ENCODE measurements at places on chromosomes 16 and 17. TPM values are rescaled to one million over a fixed set of nuclear protein-coding genes. Genes with fewer than 3 reads are reported as not detected.

DNA sequence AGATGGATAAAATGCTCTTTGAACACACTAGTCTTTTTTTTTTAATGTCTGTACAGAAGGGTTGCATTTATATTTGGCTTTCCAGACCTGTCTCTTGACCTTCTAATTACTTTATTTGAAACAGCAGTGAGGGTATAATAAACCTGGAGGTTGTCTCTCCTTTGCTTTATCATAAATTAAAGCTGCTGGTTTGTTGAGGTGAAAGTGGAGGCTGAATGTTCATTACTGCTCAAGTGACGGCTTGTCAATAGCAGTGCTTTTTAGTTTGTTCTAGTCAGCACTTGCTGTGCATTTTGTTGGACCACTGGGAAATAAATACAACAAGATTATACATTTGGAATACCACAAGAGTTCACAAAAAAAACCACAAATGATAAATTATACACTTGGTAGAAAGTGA lies 264.2 kb downstream of the IRX3 start:
- DNase-seq, result no peak
- no peaks in the 10 kb centered on the region for H3K27me3 ChIP-seq
- no peaks in the 10 kb centered on the region for H3K4me1 ChIP-seq

GRCh38 chr17:37642681-37643080 lies 565 bp downstream of the DDX52 start:
- no peaks in the 10 kb centered on the region for H3K36me3 ChIP-seq
- peak overlapping the region; percentile 98 for H3K4me3 ChIP-seq
- no peaks in the 10 kb centered on the region for H3K27me3 ChIP-seq
- H3K4me1 ChIP-seq, result peaks cover 42% of the 10 kb centered on the region

- no peaks in the 10 kb centered on the region for H3K36me3 ChIP-seq
- no peaks in the 10 kb centered on the region for H3K4me1 ChIP-seq
- no peak overlapping the region for H3K27ac ChIP-seq
Observed at GRCh38 chr17:18065546-18065945, 22.2 kb upstream of the DRG2 start.

GRCh38 chr16:12501707-12502457 lies 301.8 kb downstream of the CPPED1 start:
- no peak overlapping the region for H3K4me3 ChIP-seq
- H3K27me3 ChIP-seq, result no peaks in the 10 kb centered on the region
- no peak overlapping the region for H3K27ac ChIP-seq
- no peaks in the 10 kb centered on the region for H3K4me1 ChIP-seq

DNA sequence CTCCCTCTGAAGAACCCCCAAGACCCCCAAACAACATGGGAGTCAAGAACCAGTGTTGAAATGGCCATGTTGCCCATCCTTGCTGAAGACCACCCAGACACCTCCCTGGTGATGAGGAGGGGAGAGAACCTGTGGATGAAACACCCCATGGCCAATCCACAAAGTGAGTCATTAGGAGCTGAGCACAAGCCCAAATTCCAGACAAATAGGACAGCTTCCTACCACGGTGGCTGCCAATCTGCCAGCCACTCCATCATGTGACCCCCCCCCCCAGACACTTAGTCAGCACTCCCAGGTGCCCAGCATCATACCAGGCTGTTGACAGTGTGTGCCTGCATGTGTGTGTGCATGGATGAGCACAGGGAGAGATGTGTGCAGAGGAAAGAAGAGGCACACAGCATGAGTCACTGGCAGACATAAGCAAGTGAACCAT lies 26.4 kb upstream of the RPL38 start:
- H3K27ac ChIP-seq, result no peak overlapping the region
- no peaks in the 10 kb centered on the region for H3K4me1 ChIP-seq
- H3K27me3 ChIP-seq, result peaks cover 39% of the 10 kb centered on the region
- no peak overlapping the region for H3K4me3 ChIP-seq
- no peak for DNase-seq
- no peaks in the 10 kb centered on the region for H3K36me3 ChIP-seq

GRCh38 chr16:70737377-70738082 lies 51.7 kb upstream of the MTSS2 start:
- no peaks in the 10 kb centered on the region for H3K27me3 ChIP-seq
- peak overlapping the region; percentile 87 for H3K27ac ChIP-seq
- H3K4me1 ChIP-seq, result peaks cover 19% of the 10 kb centered on the region
- DNase-seq, result peak; percentile 77
- no peaks in the 10 kb centered on the region for H3K36me3 ChIP-seq

- no peaks in the 10 kb centered on the region for H3K36me3 ChIP-seq
- H3K4me1 ChIP-seq, result no peaks in the 10 kb centered on the region
- H3K4me3 ChIP-seq, result no peak overlapping the region
- no peak for DNase-seq
- no peak overlapping the region for H3K27ac ChIP-seq
Observed at GRCh38 chr16:52227851-52228250, 319.1 kb downstream of the TOX3 start.

DNA sequence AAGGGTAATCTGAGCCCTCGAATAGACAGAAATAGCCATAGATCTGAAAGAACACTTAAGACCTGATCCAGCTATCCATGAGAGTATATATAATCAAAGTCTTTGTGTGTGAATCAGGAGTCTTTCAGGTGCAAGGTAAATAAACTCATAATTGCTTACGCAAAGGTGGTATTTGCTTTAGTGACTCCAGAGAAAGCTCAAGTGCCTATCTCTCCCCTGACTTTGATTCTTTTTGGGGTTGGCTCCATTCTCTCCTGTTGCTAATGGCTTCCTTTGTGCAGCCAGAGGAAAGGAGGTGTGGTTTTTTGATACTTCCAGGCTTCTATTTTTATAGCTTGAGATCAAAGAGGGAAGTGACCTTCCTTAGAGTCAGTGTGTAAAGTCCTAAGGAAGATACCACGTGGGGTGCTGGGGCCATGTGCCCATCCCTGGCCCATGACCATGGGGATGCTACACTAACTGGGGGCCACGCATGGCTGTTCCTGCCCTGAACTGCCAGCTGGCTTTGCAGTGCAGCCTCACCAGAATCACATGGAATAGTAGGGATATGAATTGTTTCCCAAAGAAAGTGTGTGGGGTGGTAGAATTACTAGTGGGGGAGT lies 45.8 kb downstream of the TENT4B start:
- H3K27ac ChIP-seq, result no peak overlapping the region
- H3K4me1 ChIP-seq, result peaks cover 19% of the 10 kb centered on the region
- no peak for DNase-seq
- H3K36me3 ChIP-seq, result no peaks in the 10 kb centered on the region
- no peak overlapping the region for H3K4me3 ChIP-seq

DNA sequence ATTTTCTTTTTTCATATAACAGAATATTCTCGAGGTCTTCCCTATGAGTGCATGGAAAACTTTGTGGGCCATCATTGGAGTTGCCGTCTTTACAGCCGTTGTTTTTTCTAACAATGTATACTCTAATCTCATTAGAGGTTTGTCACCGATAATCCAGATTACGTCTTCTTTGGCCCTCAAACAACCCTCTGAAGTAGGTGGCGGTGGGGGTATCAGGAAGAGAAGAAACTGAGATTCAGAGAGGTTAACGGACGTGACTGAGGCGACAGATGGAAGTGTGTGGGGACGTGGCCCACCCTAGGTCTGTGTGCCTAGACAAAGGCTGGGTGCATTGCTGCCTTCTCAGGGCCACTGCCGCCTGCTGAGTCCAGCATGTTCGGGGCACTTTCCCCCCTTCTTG lies 63.7 kb downstream of the RPTOR start:
- no peak for DNase-seq
- H3K27ac ChIP-seq, result no peak overlapping the region
- no peaks in the 10 kb centered on the region for H3K36me3 ChIP-seq
- H3K4me3 ChIP-seq, result no peak overlapping the region

DNA sequence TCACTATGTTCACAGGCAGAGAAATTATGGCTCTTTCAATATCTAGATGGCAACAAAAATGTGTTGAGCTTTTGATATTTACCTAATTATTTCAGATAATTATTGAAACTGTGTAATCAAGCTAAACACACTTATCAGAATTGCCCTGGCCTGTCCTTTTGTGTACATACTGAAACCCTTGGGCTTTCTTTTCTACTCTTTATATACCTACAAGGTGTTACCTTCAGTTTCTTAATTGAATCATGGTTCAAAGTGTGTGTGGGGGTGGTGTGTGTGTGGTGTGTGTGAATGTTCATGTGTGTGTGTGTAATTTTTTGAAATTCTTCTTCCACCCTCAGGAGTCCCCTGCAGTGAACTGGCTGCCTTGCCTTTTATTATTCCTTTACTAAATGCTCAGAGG lies 506.8 kb upstream of the SOX9 start:
- H3K36me3 ChIP-seq, result no peaks in the 10 kb centered on the region
- H3K27ac ChIP-seq, result no peak overlapping the region
- no peaks in the 10 kb centered on the region for H3K27me3 ChIP-seq
- no peaks in the 10 kb centered on the region for H3K4me1 ChIP-seq

DNA sequence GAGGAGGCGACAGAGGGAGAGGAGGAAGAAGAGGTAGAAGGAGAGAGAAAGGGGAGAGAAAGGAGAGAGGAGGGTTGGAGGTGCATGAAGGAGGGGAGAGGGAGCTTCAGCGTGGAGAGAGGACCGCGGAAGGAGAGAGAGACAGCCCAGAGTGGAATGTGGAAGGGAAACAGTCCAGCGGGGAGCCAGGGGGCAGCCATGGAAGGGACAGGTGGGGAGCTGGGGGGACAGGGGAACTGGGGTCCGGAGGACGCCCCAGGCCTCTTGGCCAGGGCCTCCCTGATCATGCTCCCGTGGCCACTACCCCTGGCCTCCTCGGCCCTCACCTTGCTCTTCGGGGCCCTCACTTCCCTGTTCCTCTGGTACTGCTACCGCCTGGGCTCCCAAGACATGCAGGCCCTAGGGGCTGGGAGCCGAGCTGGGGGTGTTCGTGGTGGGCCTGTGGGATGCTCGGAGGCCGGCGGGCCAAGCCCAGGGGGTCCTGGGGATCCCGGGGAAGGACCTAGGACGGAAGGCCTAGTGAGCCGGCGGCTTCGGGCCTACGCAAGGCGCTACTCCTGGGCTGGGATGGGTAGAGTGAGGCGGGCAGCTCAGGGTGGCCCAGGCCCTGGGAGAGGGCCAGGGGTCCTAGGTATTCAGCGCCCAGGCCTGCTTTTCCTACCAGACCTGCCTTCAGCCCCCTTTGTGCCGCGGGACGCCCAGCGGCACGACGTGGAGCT lies 759 bp downstream of the ASPHD1 start:
- no peaks in the 10 kb centered on the region for H3K36me3 ChIP-seq
- no peak overlapping the region for H3K27ac ChIP-seq
- H3K4me1 ChIP-seq, result peaks cover 2% of the 10 kb centered on the region
- H3K27me3 ChIP-seq, result peaks cover 31% of the 10 kb centered on the region
- DNase-seq, result no peak

DNA sequence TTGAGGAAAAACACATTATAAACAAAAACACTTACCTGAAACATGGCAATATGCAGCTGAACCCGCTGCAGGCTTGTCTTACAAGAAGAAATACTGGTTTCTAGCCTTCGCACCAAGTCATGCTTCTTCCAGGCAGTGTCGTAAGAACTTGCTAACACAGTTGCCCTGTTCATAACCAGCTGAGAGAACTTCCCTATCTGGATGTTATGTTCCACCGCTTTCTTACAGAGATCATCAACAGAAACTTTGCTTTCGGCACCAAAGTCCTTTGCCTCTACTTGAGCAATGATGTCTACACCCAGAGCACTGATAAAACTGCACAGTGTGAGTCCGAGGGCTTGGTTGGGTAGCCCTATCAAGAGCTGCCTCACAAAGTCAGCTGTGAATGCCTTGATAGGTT lies 27.9 kb upstream of the ARL6IP1 start:
- no peak for DNase-seq
- H3K4me3 ChIP-seq, result no peak overlapping the region
- H3K27ac ChIP-seq, result no peak overlapping the region

CCL1 gene
- total RNA-seq, result not detected

GPS2 gene
- total RNA-seq, result 140 TPM

OR2C1 gene
- total RNA-seq, result not detected

SEZ6 gene
- total RNA-seq, result 0.14 TPM

CLN3 gene
- total RNA-seq, result 80.2 TPM
